ENCODE measurements at places on chromosomes 4 and X.
A peak's percentile ranks its signal among the peaks of the same experiment; 100 is the strongest.

DNA sequence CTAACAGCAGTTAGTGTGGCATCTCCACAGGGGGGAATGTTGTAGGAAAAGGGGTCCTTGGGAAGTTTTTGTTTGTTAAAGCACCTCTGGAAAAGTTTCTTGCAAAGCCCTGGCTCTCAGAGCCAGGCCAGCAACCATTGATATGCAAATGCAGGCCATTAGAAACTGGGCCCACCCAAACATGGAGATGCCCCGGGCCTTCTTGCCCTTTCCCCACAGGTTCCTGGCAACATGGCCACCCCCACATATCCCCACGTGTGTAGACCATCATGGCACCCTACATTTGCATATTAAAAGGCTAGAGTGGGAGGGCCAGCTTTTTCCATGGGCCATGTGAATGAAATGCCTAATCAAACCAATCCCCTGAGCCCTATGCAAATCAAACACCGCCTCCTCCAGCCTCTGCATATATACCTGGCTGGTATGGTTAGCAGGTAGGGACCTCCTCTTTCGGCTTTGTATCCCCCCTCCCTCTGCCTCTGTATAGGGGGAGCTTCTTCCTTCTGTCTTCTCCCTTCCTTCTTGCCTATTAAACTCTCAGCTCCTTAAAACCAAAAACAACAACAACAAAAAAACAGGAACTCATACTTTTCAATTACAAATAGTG is 44.0 kb upstream of the ZCCHC13 start:
- DNase-seq: no peak

DNA sequence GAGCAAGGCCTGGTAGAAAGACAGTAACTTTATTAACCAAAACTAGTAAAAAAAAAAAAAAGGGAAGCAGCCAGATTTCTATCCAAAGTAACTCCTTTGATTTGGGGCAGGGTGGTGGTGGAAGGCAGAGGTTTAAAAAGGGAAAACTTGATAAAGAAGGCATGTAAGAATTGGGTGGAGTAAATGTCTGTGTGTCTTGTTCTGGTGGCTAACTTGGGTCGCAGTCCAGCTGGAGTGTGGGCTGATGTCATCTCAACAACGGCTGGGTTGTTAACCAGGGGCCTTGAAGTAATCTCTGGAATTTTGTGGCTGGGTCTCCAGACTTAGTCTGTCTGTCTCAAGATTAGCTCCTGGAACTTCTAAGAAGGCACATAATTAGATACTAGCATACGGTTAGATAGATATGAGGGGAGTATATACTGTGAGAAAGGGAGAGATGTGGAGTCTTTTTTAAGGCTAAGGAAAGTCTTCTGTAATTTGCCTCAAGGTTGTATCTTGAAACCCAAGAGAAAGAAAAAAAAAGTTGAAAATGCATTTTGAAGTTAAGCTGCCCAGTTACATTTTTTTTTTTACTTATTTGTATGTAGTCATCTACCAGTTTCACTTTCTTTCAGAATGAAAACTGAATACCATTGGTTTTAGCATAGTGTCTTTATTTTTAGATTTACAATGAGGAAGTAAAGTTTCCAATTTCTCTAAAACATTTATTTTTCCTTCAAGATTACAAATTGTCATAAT is 48.3 kb downstream of the MTHFD2L start:
- peak; percentile 54 for DNase-seq

DNA sequence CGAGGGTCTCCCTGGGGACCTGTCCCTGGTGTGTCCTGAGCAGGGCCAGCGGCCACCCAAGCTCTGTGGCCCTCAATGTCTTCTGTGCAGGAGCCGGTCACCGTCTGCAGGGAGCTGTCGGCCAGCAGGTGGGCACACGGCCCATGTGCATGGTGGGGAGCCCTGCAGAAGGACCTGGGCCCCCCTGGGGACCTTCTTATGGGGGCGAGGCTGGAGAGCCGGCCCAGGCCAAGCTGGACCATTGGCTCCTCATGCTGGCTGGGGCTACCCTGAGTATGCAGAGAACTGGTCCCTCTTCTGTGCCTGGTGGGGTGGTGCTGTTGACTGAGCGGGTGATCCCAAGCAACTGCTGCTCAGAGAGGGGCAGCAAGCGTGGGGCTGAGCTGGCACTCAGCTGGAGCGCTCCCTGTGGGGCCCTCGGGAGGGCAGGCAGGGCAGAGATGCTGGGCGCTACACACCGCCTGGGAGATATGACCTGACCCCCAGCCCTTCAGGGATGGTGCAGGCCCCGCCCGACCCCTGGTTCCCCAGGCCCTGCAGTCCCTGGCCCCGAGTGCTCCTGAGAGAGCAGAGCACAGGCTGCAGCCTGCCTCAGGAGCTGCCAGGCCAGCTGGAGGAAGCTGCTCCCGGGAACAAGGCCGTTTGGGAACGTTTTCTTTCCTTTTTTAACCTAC is 14.8 kb downstream of the NAT8L start:
- DNase-seq: no peak

- peak; percentile 3 for DNase-seq
Observed at GRCh38 chr4:92387459-92388069, 83.8 kb downstream of the GRID2 start.

DNA sequence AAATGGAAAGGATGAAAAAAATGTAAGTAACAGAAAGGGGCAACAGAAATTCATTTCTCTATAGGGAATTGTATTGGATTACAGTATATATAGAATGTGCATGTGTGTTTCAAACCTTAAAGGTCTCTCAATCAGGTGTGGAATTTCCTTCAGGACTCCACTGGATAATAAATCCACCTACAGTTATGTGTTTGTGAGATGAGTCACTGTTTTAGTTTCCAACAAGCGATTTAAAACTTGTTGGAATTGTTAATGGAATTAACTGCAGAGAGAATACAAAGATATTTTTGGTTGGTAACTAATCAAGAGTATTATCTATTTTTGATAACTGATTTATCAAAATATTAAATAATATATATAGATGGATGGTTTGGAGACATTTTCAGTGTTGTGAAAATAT is 32.8 kb downstream of the CEP44 start:
- no peak for DNase-seq

DNA sequence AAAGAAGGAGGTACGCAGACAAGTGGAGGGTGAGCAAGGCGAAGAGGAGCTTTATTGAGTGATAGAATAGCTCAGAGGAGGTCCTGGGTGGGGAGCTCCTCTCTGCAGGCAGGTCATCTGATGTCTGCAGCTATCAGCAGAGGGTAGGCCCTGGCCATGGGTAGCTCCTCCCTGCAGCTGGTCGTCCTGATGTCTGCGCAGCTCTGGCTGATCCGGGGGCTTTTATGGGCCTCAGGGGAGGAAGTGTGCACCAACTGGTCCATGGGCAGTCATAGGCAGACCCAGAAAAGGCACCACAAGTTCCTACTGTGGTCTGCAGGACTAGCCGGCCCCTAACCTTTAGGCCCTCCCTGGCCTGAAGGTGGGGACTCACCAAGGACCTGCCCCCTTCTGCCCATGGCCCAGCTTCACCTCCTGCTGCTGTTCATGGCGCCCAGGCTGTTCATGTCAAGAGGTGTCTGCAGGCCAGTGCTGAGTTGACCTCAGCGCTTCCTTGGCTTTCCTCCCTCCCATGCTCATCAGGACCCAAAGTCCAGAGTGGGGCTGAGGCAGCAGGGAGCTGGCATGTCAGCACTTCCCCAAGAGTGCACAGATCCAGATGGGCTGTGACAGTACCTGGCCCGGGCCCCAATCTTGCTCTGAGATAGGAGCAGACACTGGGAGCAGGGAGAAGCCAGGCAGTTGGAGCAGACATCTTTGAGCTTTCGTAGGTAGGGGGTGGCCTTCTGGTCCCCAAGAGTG is 46.1 kb downstream of the ARAP2 start:
- DNase-seq: no peak

GRCh38 chrX:139751053-139751452 is 43.1 kb upstream of the MCF2 start:
- DNase-seq: no peak

DNA sequence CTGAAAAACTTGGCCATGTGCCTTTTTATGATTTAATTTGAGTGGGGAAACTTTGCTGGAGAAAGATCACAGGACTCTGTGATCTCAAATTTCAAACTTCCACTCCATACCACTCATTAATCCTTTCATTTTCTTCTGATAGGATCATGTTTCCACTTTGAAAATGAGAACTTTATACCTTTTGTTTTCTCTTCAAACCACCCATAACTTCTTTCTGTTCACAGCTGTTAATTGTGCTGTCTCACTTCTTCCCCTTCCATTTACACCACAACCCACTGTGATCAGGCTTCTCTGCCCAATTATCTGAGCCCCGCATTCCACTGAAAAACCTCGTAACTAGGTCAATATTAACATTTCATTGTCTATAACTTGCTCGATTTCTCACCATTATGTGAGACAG is 47.0 kb upstream of the ARSJ start:
- no peak for DNase-seq

DNA sequence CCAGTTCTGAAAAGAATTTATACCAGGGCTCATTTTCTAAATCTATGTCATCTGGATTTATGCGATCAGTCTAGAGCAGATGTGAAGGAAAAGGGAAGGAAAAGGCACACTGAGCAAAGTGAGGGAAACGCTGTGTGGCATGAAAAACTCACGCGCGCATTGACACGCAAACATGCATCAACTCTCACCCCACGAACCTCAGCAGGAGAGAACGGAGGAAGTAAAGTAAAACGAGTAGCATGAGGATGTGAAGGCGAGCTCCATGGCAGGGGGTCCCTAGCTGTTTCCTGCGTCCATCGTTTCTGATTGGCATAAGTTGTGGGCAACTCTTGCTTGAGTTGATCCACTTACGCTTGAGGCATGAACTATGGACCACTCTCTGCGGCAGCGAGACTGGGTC is 102.8 kb upstream of the PDLIM3 start:
- DNase-seq: no peak

- no peak for DNase-seq
Observed at GRCh38 chr4:115187136-115187535, 73.7 kb upstream of the NDST4 start.

- DNase-seq: no peak
Observed at GRCh38 chr4:83257811-83258210, 26.8 kb downstream of the COQ2 start.

DNA sequence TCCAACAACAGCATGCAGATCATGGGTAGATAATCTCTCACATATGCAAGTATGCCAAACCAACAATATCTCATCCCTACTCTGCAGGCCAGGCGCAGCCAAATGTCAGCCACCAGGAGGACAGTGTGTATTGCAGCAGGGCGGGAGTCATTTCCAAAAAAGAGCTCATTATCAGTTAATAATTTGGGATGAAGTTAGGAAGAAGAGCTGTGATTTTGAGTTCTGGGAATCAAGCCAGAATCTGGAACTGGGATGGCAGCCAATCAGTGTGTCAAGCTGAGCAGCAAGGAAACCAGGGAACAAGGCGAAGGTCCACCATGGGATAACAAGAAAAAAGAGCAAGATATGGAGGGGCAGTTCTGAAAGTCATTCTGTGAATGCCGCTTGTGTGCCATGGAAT is 88.2 kb upstream of the CAMK2D start:
- no peak for DNase-seq

DNA sequence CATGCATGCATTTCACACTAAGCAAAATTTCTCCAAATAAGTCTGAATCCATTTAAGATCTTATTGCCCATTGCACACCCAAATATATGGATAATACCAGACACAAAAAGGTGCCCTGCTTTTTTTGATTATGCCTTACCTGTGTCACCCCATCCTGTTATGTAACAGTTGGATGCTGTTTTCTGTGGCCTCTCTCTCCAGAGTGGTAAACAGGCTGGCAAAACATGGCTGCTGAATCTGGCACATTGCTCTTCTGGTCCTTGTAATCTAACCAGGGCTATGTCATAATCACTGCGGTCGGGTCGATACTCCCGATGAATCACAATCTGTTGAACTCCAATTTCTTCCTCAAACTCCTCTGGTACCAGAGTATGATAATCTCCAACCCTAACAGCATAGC is 70.1 kb downstream of the PRSS12 start:
- DNase-seq: peak; percentile 18

- no peak for DNase-seq
Observed at GRCh38 chrX:791479-792034, 161.0 kb downstream of the SHOX start.

GRCh38 chrX:32520789-32521188 is 690.6 kb downstream of the DMD start:
- DNase-seq: no peak

- DNase-seq: no peak
Observed at GRCh38 chrX:41779030-41779564, 55.1 kb downstream of the GPR82 start.

- DNase-seq: peak; percentile 28
Observed at GRCh38 chr4:173490256-173490655, 39.8 kb downstream of the HAND2 start.

DNA sequence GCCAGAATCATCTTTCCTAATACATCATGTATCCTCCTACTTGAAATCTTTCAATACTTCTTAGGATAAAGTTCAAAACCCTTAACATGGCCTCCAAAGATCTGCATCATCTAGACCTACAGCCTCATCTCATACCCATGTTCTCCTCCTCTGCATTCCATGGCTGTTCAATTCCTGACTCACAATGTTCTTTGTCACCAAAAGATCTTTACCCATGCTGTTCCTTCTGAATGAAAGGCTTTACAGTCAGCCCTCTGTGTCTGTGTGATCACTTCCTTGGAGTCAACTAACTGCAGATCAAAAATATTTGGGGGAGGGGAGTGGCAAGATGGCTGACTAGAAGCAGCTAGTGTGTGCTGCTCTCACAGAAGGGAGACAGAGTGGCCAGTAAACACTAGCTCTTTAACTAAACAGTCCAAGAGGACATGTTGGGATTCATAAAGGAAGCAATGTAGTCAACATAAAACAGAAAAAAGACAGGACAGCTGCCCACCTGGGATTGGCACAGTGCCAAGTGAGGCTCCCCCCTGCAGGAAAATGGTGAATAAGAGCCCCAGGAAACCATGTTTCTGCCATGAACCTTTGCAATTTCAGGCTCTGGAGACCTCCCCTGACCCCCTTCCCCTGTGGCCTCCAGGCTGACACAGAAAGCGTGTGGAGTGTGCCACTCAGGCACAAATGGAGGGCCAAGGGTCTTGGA is 31.9 kb downstream of the CBR4 start:
- no peak for DNase-seq

GRCh38 chr4:99847362-99847976 is 30.8 kb downstream of the DAPP1 start:
- DNase-seq: peak; percentile 77

All from CD14-positive monocyte (primary cell).